ENCODE measurements at places on chromosomes 2 and 18.

DNA sequence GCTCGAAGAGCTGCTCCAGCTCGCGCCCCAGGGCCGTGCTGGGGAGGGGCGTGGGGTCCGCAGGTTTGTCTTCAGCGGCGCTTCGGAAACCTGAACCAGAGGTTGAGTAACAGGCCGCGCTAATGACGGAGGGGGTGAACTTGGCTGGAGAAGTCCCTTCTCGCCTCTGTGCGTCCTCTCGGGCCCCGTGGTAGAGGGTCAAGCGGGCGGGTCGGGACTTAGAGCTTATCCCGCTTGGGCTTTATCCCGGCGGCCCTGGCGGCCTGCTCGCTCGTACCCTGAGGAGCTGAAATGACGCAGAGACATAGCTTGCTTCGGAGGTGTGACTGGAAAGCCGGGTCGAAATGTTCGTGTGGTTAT is 479 bp downstream of the RNMT start:
- DNase-seq = peak; percentile 33

DNA sequence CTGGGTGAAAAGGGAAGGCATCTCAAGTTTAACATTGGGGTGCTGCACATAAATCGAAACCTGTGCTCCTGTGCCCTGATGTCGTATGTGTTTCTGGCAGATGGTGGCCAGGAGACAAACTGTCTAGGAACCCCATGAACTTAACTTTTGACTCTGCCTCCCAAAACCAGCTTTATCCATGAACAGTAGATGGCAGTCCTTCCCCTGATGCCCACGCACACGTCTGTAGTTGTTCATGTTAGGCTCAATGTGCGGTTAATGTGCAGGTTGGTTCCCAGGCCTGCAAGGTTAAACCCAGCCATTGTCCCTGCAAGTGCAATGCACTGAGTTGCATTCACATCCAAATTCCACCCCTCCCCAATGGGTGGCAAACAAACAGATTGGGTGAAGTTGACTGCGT is 44.1 kb upstream of the SIX3 start:
- DNase-seq = no peak

DNA sequence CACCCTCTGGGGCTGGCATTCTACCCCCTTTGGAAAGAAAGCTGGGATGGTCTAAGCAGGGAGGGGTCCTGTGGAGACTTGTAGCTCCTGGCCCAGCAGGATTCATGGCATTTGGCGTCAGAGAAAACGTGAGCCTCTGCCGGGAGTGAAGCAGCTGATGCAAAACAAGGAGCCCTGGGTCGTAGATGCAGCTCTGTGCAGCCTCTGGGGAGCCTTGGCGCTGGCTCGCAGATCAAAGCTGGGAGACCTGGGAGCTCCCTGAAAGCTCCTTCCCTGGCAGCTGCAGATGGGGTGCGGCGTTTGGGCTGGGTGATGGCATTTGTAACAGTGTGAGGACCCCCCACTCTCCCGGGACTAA is 148.3 kb downstream of the KLHL29 start:
- no peak for DNase-seq

DNA sequence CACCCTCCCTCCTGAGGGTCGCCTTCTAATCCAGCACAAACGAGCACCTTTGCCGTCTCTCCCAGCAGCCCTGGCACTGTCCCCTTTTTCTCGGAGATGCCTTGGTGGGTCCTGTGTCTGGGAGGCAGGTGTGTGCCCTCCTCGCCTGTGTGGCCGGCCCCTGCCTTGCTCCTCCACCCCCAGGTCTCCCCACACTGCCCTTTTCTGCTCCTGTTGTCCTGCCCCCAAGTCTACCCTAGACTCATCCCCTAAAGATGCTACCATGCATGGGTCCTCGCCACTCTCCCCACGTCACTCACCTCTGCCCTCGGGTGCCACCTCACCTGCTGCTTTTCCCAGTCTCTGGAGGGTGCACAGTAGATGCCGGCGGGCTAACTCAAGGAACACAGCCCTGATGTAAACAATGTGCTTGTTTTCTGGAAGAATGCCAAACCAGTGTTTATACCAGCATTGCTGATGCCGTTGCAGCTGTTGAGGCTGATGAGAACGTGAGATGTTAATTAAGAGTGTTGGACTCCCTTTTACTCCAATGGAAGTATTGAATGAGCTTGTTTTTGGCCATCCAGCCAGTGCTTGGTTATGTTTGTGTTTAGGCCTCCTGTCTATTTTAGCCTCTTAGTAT is 223.1 kb downstream of the AGAP1 start:
- no peak for DNase-seq

GRCh38 chr2:228329282-228329681 is 147.8 kb upstream of the SPHKAP start:
- DNase-seq = no peak

- DNase-seq = no peak
Measured at GRCh38 chr2:105262651-105263091, 21.1 kb downstream of the GPR45 start.

DNA sequence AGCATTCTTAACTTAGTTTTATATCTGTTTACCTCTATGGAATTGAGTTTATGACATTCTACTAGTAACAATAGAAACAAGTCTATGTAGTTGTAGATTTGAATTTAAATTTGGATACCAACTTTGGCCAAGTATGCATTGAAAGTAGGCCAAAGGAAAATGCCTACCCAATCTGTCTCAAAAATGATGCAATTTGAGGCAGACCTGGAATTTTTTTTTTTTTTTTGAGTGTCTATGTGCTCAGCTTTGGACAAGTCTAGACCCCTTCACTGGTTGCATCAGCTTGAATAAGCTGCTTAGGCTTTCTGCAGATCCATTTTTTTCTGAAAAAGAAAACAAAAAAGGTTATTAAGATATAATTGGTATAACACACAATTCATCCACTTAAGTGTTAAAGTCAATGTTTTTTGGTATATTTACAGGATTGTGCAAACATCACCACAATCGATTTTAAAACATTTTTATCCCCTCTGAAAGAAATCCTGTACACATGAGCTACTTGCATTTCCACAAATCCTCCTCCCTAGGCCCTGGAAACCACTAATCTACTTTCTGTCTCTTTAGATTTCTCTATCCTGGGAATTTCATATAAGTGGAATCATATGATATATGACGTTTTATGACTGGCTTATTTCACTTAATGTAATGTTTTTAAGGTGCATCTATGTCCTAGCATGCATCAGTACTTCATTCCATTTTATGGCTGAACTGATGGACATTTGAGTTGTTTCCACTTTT is 185.1 kb upstream of the CCDC68 start:
- no peak for DNase-seq

GRCh38 chr2:128091726-128092080 is 703 bp downstream of the UGGT1 start:
- no peak for DNase-seq

DNA sequence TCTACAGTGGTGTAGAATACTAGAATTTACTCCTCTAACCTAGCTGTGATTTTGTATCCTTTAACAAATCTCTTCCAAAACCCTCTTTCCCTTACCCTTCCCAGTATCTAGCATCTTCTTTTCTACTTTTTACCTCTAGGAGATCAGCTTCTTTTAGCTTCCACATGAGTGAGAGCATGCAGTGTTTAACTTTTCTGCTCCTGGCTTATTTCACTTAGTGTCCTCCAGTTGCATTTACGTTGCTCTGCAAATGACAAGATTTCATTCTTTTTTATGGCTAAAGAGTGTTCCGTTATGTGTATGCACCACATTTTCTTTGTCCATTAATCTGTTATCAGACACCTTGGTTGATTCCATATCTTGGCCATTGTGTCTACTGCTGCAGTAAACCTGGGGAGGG is 228.5 kb downstream of the PRKCE start:
- DNase-seq = no peak

DNA sequence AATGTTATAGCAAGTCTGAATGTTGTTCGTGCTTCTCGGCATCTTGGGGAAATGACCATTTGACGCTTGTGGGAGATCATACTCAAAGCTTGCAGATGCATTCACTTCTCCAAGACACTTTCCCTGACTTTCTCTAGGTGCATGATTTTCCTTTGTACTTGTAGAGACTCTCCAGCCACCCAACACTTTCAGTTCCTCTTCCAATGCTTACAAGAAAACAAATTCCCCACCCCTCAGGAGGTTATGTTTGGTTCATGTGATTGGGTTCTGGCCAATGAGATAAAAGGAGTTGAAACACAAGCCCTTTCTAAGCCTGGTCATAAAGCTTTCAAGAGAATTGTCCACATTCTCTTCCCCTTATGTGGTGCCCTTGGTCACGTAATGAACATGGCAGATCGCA is 156.3 kb downstream of the EPHA4 start:
- DNase-seq = no peak

GRCh38 chr2:64796926-64797325 is 143.2 kb upstream of the SERTAD2 start:
- DNase-seq = no peak

DNA sequence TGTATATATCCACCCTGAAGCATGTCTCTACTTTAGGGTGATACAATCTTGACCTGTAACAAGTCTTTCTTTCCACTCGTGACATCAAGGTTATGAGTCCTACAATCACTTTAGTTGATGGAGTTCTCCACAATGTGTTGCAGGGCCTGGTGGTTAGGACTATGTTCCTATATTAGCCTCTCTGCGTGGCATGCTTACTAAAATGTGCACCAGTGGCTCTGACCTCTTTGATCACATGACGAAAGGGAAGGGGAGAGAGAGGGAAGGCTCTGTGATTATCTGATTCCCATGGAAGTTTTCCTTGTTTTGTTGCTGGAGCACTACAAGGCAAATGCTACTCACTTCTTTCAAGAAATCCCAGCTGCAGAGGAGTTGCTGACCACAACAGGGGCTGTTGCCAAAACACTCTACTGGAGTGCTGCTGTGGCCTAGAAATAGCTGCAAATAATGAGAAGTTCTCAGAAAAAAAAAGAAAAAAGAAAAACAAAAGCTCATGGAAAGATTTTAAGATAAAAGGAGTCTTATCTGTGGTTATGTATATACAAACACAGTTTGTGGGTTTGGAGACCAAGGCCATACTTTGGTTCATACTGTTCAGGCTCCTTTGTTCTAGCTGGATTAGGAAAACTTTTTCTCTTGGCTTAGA is 272.8 kb upstream of the MMADHC start:
- no peak for DNase-seq
